ENCODE measurements at places on chromosomes 2 and 18. TPM values are rescaled to one million over a fixed set of nuclear protein-coding genes. Genes with fewer than 3 reads are reported as not detected.

GRCh38 chr2:27765621-27766286, 5.8 kb upstream of the MRPL33 start:
- DNase-seq, result peak; percentile 61
- peaks cover 6% of the 10 kb centered on the region for H3K4me1 ChIP-seq
- H3K36me3 ChIP-seq, result no peaks in the 10 kb centered on the region
- peak overlapping the region; percentile 23 for H3K4me3 ChIP-seq

Gene NEU2
- not detected for total RNA-seq

Gene ALLC
- total RNA-seq, result 0.09 TPM

GRCh38 chr2:84373391-84373790, 85.7 kb downstream of the SUCLG1 start:
- DNase-seq, result no peak
- H3K27me3 ChIP-seq, result no peaks in the 10 kb centered on the region
- H3K36me3 ChIP-seq, result no peaks in the 10 kb centered on the region
- H3K4me3 ChIP-seq, result no peak overlapping the region
- H3K27ac ChIP-seq, result no peak overlapping the region

- H3K4me1 ChIP-seq, result no peaks in the 10 kb centered on the region
- H3K4me3 ChIP-seq, result no peak overlapping the region
- DNase-seq, result peak; percentile 12
- no peaks in the 10 kb centered on the region for H3K27me3 ChIP-seq
These were observed 37.6 kb downstream of the TMEM178A start for GRCh38 chr2:39703181-39703872.

DNA sequence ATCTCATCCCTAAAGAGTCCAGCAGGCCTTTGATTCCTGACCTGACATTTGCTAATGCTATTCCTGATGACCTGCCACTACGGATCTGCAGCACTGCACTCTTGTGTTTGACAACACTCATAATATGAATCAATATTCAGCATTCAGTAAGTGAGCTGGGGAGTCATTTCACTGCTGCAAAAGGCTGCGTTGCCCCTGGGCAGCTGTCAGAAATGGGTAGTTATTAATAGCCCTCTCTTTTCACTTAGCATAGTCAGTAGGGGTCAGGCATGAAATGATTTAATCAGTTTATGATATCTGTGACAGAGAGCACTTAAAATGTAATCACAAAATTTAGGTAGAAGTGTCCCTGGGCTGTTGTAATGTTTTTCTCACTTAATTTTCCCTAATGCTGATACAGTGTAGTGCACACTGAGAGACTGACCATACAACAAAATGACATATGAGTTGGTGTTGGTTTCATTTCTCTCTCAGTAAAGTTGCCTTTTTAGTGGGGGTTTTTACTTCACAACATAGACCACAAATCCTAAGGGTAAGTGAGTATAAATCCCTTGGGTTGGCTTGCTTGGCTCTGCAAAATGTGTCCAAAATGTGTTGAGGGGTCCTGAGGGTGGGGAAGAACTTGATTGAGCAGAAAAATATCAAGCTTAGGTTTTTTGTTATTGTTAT, 184.8 kb downstream of the CAMKMT start:
- peaks cover 7% of the 10 kb centered on the region for H3K4me1 ChIP-seq
- no peak overlapping the region for H3K4me3 ChIP-seq
- H3K27me3 ChIP-seq, result no peaks in the 10 kb centered on the region
- no peaks in the 10 kb centered on the region for H3K36me3 ChIP-seq
- H3K27ac ChIP-seq, result no peak overlapping the region

Gene ITPRIPL1
- 4.4 TPM for total RNA-seq

Gene USP34
- total RNA-seq, result 79.5 TPM

- peak overlapping the region; percentile 98 for H3K4me3 ChIP-seq
- H3K27me3 ChIP-seq, result no peaks in the 10 kb centered on the region
- H3K36me3 ChIP-seq, result peaks cover 35% of the 10 kb centered on the region
- H3K4me1 ChIP-seq, result peaks cover 16% of the 10 kb centered on the region
- peak overlapping the region; percentile 96 for H3K27ac ChIP-seq
These were observed 438 bp downstream of the HSPE1 start for GRCh38 chr2:197500503-197501131.

DNA sequence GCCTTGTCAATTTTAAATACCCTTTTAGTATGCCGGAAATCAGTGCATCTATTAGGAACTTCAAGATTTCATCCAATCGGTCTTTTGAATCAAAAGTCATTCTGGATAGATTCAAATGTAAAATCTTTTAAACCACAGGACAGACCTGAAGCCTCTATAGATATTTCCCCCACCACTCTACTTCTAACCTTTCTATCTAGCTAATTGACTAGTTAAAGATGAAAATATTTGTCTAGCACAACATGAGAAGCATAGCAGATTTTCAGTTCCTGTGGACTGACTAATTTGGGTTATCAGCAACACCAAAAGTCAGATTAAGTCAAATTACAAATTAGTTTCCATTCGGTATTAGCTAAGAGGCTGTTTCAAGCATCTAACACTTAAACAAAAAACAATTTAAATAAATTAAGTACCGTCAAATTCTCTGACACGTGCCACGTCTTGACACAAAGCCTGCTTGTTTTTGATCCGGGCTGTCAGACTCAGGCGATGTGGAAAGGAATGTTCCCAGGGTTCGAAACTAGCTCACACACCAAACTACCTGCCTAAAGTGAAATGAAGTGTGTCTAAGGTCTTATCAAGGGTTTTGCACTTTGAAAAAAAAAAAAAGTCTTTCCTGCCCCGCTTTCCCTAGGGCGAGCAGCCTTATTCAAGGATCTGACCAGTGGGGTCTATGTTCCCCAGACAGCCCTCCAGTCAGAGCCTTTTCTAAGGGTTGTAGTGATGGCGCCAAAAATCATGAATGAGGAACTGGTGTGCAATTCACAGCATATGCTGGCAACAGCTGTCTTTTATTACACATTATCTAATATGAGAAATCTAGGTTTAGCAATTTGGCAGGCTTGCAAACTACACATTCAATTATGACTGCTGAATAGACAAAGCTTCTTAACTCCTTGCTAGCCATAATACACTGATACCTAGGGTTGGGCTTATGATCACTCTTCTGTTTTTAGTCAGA, 4.7 kb downstream of the CYTIP start:
- no peaks in the 10 kb centered on the region for H3K36me3 ChIP-seq
- no peak overlapping the region for H3K4me3 ChIP-seq
- no peaks in the 10 kb centered on the region for H3K27me3 ChIP-seq
- peak; percentile 79 for DNase-seq

Gene MYO7B
- 0.31 TPM for total RNA-seq

- no peak overlapping the region for H3K4me3 ChIP-seq
- no peak for DNase-seq
- H3K4me1 ChIP-seq, result peaks cover 8% of the 10 kb centered on the region
- H3K27me3 ChIP-seq, result no peaks in the 10 kb centered on the region
- H3K27ac ChIP-seq, result no peak overlapping the region
- no peaks in the 10 kb centered on the region for H3K36me3 ChIP-seq
These were observed 475.1 kb downstream of the TNS1 start for GRCh38 chr2:217527590-217528202.

DNA sequence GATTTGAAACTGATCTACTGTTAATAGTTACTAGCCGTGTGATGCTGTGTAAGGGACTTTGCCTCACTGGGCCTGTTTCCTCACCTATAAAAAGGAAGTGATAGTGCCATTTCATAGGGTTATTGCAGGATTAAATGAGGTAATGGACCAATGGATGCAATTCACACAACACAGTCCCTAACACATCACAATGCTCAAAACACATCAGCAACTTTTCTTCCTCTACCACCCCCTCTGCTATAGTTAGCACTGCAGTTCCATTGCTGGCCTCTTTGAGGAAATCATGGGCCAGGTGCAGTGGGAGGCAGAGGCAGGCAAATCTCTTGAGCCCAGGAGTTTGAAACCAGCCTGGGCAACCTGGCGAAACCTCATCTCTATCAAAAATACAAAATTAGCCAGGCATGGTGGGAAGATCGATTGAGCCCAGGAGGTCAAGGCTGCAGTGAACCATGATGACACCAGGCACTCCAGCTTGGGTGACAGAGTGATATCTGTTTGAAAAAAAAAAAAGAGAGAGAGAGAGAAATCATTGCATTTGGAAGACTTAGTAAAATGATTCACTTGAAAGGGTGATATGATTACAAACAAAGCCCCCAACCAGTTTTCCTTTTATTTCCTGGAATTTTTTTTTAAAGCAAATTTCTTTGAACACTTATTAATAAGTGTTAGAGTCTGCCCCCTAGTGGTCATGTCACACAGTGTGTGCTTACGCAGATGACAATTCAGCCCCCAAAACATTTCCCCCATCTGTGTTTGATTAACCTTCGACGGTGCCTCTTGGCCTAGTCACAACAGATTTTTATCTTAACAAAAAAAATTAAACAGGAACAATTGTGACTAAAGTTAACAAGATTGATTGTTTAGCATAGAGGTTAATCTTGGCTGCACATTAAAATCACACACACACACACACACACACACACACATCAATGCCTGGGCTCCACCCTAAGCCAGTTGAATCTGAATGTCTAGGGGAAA, 88.6 kb upstream of the BCL11A start:
- peak; percentile 41 for DNase-seq
- no peaks in the 10 kb centered on the region for H3K36me3 ChIP-seq
- no peaks in the 10 kb centered on the region for H3K27me3 ChIP-seq
- peaks cover 3% of the 10 kb centered on the region for H3K4me1 ChIP-seq

Gene METAP1D
- total RNA-seq, result 8.7 TPM

Gene LBX2
- total RNA-seq, result 0.66 TPM

GRCh38 chr2:41930807-41931566, 116.8 kb upstream of the PKDCC start:
- no peak for DNase-seq
- H3K4me3 ChIP-seq, result no peak overlapping the region
- H3K36me3 ChIP-seq, result no peaks in the 10 kb centered on the region
- H3K27ac ChIP-seq, result peak overlapping the region; percentile 86
- H3K4me1 ChIP-seq, result peaks cover 79% of the 10 kb centered on the region
- no peaks in the 10 kb centered on the region for H3K27me3 ChIP-seq

GRCh38 chr18:48517048-48517447, 21.8 kb upstream of the CTIF start:
- peaks cover 1% of the 10 kb centered on the region for H3K27me3 ChIP-seq
- H3K36me3 ChIP-seq, result no peaks in the 10 kb centered on the region
- DNase-seq, result no peak

GRCh38 chr18:3972291-3972930, 482.7 kb downstream of the DLGAP1 start:
- no peaks in the 10 kb centered on the region for H3K27me3 ChIP-seq
- no peaks in the 10 kb centered on the region for H3K36me3 ChIP-seq
- no peak for DNase-seq
- no peak overlapping the region for H3K4me3 ChIP-seq
- H3K27ac ChIP-seq, result no peak overlapping the region

Gene SLC5A7
- 0.22 TPM for total RNA-seq

DNA sequence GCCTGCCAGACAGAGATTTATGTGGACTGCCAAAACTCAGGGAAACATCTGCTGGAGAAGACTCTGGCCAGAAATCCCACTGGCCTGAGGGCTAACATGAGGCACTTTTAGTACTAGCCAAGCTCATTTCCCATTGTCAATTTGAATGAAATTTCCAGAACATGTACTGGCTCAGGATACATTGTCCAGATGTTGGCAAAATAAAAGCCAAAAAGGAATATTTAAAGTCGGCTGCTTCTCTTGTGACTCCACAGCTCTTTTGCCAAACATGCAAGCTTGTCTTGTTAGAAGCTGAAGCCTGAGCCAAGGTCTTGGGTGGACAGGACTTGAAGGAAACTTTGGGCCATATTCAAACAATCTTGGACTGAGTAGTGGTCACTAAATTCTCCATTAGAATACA, 215.5 kb downstream of the NCKAP5 start:
- peak; percentile 98 for DNase-seq
- no peak overlapping the region for H3K4me3 ChIP-seq
- peaks cover 4% of the 10 kb centered on the region for H3K4me1 ChIP-seq
- no peaks in the 10 kb centered on the region for H3K36me3 ChIP-seq
- H3K27me3 ChIP-seq, result no peaks in the 10 kb centered on the region

Gene TLX2
- total RNA-seq, result not detected

Gene SP140
- total RNA-seq, result 0.22 TPM

- no peaks in the 10 kb centered on the region for H3K4me1 ChIP-seq
- no peaks in the 10 kb centered on the region for H3K36me3 ChIP-seq
- peak; percentile 50 for DNase-seq
- peaks cover 5% of the 10 kb centered on the region for H3K27me3 ChIP-seq
These were observed 7.4 kb upstream of the MBOAT2 start for GRCh38 chr2:9010866-9011265.

GRCh38 chr2:37125416-37125815, 31.4 kb downstream of the EIF2AK2 start:
- DNase-seq, result peak; percentile 82
- H3K27me3 ChIP-seq, result no peaks in the 10 kb centered on the region
- peak overlapping the region; percentile 87 for H3K27ac ChIP-seq

- H3K27ac ChIP-seq, result peak overlapping the region; percentile 53
- H3K27me3 ChIP-seq, result no peaks in the 10 kb centered on the region
- DNase-seq, result no peak
- peaks cover 19% of the 10 kb centered on the region for H3K4me1 ChIP-seq
These were observed 103.0 kb downstream of the TRIB2 start for GRCh38 chr2:12819721-12820120.

Gene TFCP2L1
- total RNA-seq, result under 0.01 TPM

Gene C2orf49
- total RNA-seq, result 14.9 TPM

Gene DQX1
- total RNA-seq, result 0.04 TPM

DNA sequence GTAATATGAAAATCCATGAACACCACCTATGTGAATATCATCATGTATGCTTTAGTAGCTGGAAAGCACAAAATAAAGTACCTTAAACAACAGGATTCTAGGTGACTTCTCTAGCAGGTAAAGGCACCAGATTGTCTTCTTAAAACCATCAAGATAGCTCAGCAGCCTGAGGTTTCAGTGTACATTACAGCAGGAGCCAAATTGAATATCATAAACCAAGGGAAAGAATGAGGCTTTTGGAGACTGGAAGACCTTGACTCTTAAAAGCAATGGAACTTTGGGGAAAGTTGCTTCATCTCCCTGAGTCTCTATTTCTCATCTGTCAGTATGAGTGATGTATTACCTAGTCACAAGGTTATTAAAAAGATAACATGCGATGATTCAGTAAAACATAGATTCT, 429.7 kb upstream of the SPHKAP start:
- no peak overlapping the region for H3K4me3 ChIP-seq
- H3K27me3 ChIP-seq, result no peaks in the 10 kb centered on the region
- no peak for DNase-seq
- no peaks in the 10 kb centered on the region for H3K4me1 ChIP-seq

DNA sequence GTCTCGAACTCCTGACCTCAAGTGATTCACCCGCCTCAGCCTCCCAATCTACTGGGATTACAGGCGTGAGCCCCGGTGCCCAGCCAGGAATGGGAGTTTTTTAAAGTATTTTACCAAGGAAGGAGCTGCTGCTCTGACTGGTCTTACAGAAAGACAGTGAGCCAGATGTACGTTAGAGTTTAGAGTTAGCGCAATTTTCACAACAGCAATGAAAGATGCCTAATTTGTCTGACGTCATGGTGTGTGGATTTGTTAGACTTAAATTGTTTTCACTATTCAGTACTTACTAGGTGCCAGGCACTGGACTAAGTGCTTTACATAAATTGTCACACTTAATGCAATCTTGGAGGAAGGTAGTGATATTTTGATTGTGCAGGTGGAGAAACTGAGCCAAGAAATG, 12.4 kb upstream of the RPL37A start:
- DNase-seq, result no peak
- no peak overlapping the region for H3K4me3 ChIP-seq
- H3K4me1 ChIP-seq, result peaks cover 2% of the 10 kb centered on the region

Gene CPLX4
- total RNA-seq, result not detected

All from muscle of leg (tissue), 16 donors.